Fibroblast of mammary gland (primary cell): ENCODE measurements at places on chromosomes 7 and 10.
A peak's percentile ranks its signal among the peaks of the same experiment; 100 is the strongest.

DNA sequence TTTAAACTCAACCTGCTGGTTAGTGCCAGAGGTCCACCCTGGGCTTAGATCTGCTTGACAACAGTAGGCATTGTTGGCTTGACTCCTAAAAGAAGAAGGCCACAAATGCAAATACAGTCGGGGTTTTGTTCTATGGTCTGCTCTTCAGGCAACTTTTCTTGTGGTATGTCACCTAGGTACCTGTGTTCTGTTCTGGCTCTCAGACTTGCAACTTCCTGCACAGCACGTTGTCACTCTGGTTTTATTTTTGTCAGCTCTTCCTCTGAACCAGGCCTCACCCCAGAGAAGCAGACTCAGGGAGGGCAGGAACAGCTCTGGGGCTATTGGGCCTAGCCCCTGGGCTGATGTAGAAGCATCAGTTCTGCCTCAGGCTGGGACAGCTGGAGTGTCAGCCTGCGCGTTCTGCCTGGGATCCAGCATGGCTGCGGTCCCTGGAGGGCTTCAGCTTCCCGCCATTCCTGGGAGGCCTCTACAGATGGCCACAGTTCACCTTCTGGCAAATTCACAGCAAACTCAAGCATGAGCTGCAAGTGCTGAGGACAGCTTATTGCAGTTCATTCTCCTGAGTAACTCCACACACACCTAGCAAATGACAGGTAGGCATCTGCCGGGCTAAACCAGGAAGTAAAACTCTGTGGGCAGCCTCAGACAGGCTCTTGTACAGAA is 11.0 kb upstream of the PDCD4 start:
- DNase-seq = no peak

- DNase-seq = no peak
Observed at GRCh38 chr7:3510101-3511020, 209.3 kb downstream of the SDK1 start.

- no peak for DNase-seq
Observed at GRCh38 chr7:107773027-107773426, 29.1 kb downstream of the CBLL1 start.

- DNase-seq = no peak
Observed at GRCh38 chr7:145263886-145264285, 428.0 kb upstream of the TPK1 start.

GRCh38 chr7:94057955-94058354 is 53.8 kb upstream of the BET1 start:
- DNase-seq = no peak

- peak; percentile 67 for DNase-seq
Observed at GRCh38 chr10:71205468-71205867, 6.9 kb upstream of the UNC5B start.

GRCh38 chr7:137985897-137986251 is 16.0 kb downstream of the CREB3L2 start:
- DNase-seq = no peak

DNA sequence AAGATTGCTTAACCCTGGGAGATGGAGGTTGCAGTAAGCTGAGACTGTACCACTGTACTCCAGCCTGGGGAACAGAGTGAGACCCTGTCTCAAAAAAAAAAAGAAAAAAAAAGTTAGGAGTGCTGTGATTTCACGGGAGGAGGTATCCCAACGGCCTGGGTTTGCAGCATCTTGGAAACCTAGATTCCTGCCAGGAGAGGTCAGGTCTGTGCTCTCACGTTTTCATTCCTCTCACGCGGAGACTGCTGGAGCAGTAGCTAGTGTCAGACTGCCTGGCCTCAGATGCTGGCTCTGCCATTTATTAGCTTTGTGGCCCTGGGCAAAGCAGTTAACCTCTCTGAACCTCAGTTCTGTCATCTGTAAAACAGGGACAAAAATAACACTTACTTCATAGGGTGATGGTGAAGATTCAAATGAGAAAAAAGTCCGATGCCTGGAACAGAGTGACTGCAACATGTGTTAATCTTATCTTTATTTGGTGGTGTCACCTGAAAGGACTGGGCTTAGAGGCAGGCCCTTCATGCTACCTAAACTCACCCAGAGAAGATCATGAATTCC is 94.9 kb downstream of the GAD2 start:
- DNase-seq = no peak

DNA sequence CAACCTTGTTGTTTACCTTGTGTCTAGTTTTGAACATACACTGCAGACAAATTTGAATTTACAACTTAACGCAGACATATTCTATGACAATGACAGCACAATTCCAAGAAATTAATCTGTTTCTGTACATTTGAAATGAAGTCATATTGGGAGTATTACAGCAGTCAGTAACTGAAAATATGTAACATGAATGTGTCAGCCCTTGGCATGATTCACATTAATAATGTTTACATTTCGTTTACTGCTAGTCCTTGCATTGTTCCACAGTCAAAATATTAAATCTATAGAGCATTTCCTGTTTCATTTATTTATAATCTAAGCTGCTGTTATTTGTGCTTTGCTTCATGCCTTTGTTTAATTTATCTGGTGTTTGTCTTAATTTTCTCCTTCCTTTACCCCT is 80.4 kb downstream of the NOC3L start:
- DNase-seq = no peak

DNA sequence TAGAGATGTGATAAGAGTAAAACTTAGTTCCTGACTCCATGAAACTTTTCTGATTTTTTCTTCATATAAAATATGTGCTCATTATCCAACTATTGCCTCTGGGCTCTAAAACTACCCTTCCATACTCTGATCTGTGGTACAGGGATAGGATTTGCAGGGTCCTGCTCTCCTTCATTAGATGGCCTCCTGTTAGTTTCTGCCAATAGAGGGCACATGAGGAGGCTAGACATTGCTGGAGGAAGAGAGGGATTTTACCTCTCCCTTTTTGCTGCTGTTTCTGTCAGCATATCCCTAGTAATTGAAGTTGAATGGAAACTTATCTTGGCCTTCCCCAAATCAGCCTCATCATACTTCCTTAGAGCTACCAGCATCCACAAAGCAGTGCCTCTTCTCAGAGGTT is 269.4 kb downstream of the NXPH1 start:
- DNase-seq = no peak

- no peak for DNase-seq
Observed at GRCh38 chr10:71015674-71016073, 127.3 kb upstream of the PCBD1 start.

DNA sequence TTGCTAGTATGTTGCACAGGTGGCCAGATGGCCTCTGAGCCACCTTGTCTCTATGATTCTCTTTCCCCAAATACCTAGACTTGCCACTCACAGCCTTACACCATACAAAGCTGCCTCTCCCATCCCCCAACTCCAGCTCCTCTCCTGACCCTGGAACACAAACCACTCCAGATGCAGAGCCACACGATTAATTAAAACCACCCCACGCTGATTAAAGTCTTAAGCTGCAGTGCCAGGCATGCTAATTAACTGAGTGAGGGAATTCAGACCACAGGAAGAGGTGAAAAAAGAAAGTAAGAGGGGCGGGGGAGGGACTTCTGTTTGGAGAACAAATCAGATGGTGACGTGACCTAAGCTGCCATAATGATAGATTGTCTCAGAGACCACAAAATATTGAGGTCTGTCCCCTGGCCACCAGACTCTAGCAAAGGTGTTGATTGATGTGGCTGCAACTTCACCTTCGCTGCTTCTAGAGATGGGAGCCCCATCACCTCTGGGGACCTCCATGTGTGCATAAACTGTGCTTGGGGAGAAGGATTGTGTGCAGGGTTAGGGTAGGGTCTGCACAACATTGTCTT is 331.3 kb downstream of the PLXNA4 start:
- no peak for DNase-seq

GRCh38 chr10:103451091-103451813 is 918 bp downstream of the CALHM2 start:
- DNase-seq = peak; percentile 78

- DNase-seq = no peak
Observed at GRCh38 chr7:134679006-134679405, 32.4 kb downstream of the BPGM start.

GRCh38 chr7:33874943-33875342 is 30.4 kb upstream of the BMPER start:
- DNase-seq = peak; percentile 100

- no peak for DNase-seq
Observed at GRCh38 chr7:117347480-117347879, 24.6 kb upstream of the WNT2 start.

- DNase-seq = peak; percentile 48
Observed at GRCh38 chr10:113993489-113993991, 50.1 kb upstream of the ADRB1 start.

DNA sequence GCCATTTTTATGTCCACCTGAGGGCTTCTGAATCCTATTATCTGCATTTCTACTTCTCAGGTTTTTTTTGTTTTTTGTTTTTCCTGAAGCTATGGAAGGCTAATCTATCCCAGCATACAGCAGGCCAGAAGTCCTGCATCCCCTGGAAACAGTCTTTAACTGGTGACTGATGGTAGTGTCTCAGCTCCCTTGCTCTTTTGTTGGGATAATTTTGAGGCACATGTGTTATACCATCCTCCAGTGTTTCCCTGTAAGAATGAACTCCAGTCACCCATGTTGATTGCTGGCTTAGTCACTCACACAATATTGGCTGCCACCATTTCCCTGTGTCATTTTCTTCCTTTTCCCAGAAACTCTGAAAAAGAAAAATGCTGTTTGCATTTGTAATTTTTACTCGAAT is 1094.0 kb upstream of the LRRN3 start:
- DNase-seq = no peak

- no peak for DNase-seq
Observed at GRCh38 chr10:113053091-113053490, 103.0 kb downstream of the TCF7L2 start.

DNA sequence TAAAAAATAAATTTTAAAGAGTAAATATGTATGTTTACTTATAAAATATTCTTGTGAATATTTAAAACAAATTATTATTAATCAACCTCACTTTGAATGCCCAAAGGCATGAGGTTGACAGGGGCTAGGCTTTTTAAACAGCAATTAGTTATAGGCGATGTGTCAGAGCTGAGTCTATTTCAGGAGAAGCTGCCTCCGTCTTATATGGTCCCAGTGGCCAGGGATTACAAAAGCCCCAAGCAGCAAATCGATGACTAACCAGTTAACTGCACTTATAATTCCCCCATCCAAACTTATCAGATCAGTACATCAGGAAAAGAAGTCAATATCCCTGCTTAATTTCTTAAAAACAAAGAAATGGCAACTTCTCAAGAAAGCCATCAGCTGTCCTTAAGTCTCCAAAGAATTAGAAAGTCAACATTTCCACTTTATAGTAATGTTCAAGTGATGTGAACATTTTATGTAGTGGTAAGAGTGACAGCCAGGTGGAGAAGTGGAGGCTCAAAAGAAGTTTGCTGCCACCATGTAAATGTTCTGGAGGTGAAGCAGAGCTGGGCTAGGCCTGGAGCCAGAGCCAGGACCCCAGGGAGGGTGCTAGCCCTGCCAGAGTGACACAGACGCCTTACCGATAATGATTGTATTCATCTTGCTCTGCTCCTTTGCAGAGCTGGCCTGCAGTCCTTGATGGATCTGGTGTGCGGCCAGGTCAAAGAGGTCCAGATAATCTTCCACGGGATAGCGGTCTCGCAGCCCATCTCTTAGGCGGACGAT is 51.5 kb downstream of the CHST15 start:
- DNase-seq = peak; percentile 73

DNA sequence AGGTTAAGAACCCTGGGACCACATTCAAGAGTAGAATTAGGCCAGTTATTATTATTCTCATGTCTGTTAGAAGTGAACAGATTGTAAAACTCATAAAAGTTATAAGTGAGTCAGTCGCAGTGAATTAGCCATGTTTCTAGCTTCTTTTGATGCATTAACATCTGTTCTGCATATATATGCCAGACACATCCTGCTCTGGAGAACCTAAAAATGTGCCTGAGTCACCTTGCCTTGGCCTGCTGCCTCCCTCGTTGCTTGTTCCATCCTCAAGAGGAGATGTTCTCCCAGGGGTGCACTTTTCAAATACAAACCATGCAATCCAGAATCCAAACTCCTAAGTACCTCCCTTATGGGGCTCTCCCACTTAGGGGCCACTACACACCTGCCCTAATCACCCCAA is 14.8 kb downstream of the TSPAN12 start:
- peak; percentile 90 for DNase-seq

- no peak for DNase-seq
Observed at GRCh38 chr10:78938695-78939672, 129.8 kb upstream of the ZMIZ1 start.

GRCh38 chr10:91048380-91048779 is 127.5 kb upstream of the ANKRD1 start:
- no peak for DNase-seq
